ENCODE measurements at places on chromosomes 12 and 14.
A peak's percentile ranks its signal among the peaks of the same experiment; 100 is the strongest.

DNA sequence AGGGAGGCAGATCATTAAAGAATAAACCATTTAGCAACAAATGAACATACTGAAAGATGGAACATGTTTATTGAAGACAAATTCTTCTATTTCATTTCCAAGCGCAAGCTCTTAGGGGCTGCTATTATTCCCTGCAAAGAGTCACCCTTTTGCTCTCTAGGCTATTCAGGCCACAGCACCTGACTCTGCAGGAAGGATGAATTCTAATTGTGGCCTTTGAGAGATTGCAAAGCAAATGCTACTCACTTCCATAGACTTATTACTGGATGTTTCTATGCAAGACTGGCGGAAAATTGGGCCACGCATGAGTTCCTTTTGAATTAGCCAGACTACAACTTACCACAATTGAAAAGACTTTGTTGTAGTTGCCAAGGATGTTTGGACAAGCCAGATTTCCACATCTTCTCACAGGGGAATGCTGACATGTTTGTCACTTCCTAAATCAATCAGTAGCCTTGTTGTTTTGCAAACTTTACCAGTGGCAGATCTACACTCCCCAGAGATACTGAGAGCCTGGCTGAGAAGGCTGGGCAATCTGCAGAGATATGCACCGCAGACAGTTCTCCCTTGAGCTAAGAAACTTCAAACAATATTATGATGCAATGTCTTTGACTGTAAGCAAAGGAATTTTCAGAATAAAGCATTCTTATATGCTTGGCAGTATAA lies 334.3 kb upstream of the SYT1 start:
- no peak for DNase-seq

- DNase-seq = no peak
Measured at GRCh38 chr14:99515301-99516155, 34.3 kb downstream of the CCNK start.

DNA sequence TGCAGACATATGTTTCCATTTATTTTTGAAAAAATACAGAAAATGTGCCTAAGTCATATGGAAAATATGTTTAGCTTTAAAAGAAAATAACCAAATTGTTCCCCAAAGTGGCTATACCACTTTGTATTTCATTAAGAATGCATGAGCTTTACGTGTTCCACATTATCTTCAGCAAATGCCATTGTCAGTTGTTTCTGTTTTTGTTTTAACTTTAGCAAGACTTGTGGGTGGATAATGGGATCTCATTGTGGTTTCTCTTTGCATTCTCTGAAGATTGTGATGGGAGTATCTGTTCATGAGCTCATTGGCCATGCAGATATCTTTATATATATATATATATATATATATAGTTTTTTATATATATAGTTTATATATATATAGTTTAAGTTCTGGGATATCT lies 181.5 kb downstream of the CCER1 start:
- no peak for DNase-seq

DNA sequence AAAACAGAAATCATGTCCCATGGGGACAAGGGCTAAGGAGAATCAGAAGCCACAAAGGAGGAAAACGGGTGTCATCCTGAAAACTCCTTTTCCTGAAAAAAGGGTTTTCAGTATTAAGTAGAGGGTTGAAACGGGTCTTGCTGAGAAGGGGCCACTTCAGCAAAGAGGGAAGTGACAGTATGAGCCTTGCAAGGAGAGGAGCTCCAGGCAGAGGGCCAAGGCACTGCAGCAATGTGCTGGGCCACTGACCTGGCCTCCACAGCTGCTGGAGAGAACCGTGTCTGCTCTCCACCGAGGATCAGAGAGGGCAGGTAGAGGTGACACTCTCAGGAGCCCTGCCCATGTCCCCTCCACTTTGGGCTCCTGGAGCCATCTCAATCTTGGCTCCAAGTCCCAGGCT lies 103.3 kb downstream of the NCOR2 start:
- DNase-seq = no peak

GRCh38 chr12:117284140-117284539 lies 77.3 kb downstream of the NOS1 start:
- peak; percentile 45 for DNase-seq

- no peak for DNase-seq
Measured at GRCh38 chr12:21656905-21657325, 727 bp downstream of the LDHB start.

GRCh38 chr12:126084480-126084879 lies 1019.2 kb downstream of the AACS start:
- no peak for DNase-seq
